Amniotic stem cell (primary cell): ENCODE measurements at places on chromosomes 7 and 10.

DNA sequence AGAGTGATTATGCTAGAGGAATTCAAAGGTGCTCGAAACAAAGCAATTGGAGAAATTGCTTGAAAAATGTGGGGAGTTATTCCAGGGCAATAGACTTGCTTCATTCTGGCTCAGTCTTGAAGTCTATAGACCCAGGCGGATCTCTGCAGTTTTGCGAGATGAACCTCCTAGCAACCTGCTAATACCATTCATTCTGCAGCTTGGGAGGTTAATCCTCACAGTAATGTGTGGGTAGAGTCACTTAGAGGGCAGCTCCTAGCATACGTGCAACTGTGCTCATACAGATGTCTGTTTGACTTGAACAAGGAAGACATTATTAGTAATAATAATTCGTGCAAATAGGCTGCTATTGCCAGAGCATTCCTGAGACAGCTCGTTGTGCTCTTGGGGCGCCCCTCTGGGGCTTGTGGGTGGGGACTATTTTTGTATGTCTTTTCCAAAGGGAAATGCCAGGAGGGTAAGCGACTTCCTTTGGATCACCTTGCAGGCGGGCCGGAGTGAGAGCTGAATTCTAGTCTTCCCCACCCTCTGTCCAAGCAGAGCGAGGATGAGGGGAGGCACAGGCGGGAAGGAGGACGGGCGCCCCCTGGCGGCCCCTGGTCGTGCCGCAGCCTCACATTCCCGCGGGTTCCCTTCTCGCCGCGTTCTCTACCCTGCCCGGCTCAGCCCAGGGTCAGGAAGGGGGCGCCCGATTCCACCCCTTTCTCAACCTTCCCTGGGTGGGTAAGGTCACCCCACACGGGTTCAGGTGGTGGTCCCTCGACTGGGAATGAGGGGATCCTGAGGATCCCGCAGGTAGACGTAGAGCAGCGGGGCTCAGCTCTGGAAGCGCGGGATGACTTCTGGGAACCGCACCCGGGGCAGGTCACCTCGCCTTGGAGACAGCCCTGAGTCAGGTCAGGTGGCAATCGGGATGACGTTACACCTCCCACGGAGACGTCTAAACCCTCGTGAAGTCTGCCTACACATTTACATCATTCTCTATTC, 241.5 kb downstream of the PHTF2 start:
- no peak for DNase-seq

DNA sequence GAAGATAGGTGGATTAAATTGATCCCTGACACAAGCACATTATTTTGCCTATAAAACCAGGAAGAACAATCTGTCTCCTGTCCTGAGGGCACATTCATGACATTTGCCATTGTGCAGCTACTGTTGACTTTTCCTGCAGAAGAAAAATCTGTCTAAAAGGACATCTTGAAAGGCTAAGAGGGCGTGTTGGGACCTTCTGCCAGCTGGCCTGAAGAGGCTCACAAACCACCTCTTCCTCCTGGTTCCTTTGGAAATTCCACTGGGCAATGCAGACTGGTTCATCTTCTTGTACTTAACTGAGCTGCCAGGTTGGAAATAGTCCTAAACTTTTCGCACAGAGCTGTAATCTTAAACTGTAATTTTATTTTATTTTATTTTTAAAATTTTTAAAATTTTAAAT, 35.7 kb upstream of the PIP start:
- DNase-seq = no peak

GRCh38 chr10:76000550-76000949, 569.1 kb downstream of the LRMDA start:
- DNase-seq = no peak

- no peak for DNase-seq
Observed at GRCh38 chr7:34140066-34140465, 234.7 kb downstream of the BMPER start.

- DNase-seq = no peak
Observed at GRCh38 chr10:79582096-79582495, 21.9 kb upstream of the SFTPA2 start.

DNA sequence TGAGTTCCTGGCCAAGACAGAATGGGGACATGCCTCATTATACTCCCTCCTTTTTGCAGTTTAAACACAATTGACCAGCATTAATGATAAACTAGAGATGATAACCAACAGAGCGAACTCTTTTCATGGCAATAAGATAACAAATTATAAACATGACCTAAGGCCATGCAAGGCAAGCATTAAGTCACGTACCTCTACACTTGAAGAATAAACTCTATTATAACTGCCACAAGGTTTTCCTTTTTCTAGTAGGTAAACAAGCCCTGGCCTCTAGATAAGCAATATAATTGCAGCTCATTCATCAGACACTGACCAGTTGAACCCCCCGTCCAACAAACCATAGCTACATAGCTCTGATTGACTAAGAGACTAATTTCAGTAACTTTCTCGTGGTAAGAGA, 767.0 kb downstream of the GRM8 start:
- no peak for DNase-seq
